ENCODE measurements at places on chromosomes 13 and 19. TPM values are rescaled to one million over a fixed set of nuclear protein-coding genes. Genes with fewer than 3 reads are reported as not detected.

SYT3 gene
- 0.70 TPM for total RNA-seq

SH3GL1 gene
- total RNA-seq = 91.5 TPM

POLR1D gene
- 198 TPM for total RNA-seq

PGLYRP1 gene
- not detected for total RNA-seq

DNA sequence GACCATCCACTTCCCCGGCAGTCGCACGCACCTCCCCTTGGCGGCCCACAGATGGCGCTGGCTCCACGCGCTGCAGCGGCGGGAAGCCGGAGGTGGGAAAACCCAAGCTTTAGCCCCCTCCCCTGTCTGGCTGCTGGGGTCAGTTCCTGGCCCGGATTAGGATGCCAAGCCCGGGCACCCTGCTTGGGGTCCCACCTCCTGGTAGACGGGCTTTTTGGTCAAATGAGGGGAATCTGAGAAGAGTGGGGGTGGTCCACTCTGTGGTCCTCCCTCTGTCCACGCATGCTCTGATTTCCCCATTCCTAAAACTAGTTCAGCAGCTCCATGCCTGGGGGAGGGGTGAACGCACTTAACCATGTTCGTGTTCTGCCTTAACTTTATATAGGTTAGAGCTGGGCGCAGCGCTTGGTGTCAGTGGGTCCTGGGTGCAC lies 8.1 kb upstream of the ADGRE2 start:
- no peak overlapping the region for H3K4me3 ChIP-seq
- no peaks in the 10 kb centered on the region for H3K27me3 ChIP-seq
- H3K36me3 ChIP-seq = no peaks in the 10 kb centered on the region
- no peak overlapping the region for H3K27ac ChIP-seq
- no peaks in the 10 kb centered on the region for H3K4me1 ChIP-seq

- no peaks in the 10 kb centered on the region for H3K4me1 ChIP-seq
- H3K27ac ChIP-seq = no peak overlapping the region
- no peak overlapping the region for H3K4me3 ChIP-seq
Measured at GRCh38 chr13:65623148-65623547, 1607.0 kb downstream of the PCDH9 start.

DNA sequence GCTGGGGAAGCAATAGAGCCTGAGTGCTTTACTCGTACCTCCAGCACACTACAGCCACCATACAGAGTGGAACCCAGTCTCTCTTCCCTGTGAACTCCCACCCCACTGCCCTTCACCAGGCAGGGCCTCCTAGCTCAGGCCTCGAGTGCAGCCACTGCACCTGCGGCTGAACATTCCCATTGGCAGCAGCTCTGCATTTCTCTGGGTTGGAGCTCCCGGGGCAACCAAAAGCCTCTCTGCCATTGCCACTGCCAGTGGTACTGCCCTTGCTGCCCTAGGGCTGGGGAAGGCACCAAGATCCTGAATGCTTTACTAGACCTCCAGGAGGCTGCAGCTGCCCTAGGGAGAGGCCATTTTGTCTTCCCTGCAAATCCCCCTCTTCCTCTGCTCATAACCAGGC lies 266.8 kb downstream of the TDRD3 start:
- DNase-seq = no peak
- no peak overlapping the region for H3K27ac ChIP-seq
- no peak overlapping the region for H3K4me3 ChIP-seq
- no peaks in the 10 kb centered on the region for H3K4me1 ChIP-seq
- H3K36me3 ChIP-seq = no peaks in the 10 kb centered on the region

DNA sequence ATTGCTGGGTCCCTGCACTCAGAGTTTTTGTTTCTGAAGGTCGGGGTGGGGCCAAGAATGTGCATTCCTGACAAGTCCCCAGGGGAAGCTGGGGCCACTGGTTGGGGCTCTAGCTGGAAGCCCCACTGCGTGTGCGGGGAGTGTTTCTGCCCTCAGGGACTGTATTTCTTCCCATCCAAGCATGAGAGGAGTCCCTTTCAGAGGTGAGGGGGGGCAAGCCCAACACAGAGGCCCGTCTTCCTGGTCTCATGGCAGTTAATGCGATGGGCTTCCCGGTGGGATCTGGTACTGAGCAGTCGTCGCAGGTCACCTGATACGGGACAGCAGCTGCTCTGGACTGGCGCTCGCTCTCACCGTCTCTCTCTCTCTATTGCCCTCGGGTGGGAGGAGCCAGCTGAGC lies 50.4 kb downstream of the GPR12 start:
- H3K4me1 ChIP-seq = no peaks in the 10 kb centered on the region
- H3K27ac ChIP-seq = no peak overlapping the region
- no peak for DNase-seq
- H3K36me3 ChIP-seq = no peaks in the 10 kb centered on the region
- no peak overlapping the region for H3K4me3 ChIP-seq
- no peaks in the 10 kb centered on the region for H3K27me3 ChIP-seq

DNA sequence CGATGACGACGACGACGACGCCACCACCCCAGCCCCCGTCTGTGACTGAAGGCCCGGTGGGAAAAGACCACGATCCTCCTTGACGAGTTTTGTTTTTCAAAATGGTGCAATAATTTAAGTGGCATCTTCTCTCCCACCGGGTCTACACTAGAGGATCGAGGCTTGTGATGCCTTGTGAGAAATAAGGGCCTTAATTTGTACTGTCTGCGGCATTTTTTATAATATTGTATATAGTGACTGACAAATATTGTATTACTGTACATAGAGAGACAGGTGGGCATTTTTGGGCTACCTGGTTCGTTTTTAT lies 2.5 kb downstream of the KLF2 start:
- H3K27me3 ChIP-seq = no peaks in the 10 kb centered on the region
- H3K4me3 ChIP-seq = no peak overlapping the region
- no peaks in the 10 kb centered on the region for H3K4me1 ChIP-seq
- no peak overlapping the region for H3K27ac ChIP-seq

GRCh38 chr19:7595466-7596133 lies at the start of gene CAMSAP3:
CAMSAP3 (plus strand) TSS chr19:7595863; CDS start chr19:7596003, 140 bp downstream.
- H3K27me3 ChIP-seq = no peaks in the 10 kb centered on the region
- H3K4me1 ChIP-seq = peaks cover 12% of the 10 kb centered on the region
- H3K4me3 ChIP-seq = peak within 1 kb of the TSS; percentile 75

GRCh38 chr13:101473458-101473857 lies 21.0 kb downstream of the ITGBL1 start:
- no peaks in the 10 kb centered on the region for H3K36me3 ChIP-seq
- H3K4me3 ChIP-seq = no peak overlapping the region
- H3K27me3 ChIP-seq = no peaks in the 10 kb centered on the region
- no peak for DNase-seq
- no peaks in the 10 kb centered on the region for H3K4me1 ChIP-seq

DNA sequence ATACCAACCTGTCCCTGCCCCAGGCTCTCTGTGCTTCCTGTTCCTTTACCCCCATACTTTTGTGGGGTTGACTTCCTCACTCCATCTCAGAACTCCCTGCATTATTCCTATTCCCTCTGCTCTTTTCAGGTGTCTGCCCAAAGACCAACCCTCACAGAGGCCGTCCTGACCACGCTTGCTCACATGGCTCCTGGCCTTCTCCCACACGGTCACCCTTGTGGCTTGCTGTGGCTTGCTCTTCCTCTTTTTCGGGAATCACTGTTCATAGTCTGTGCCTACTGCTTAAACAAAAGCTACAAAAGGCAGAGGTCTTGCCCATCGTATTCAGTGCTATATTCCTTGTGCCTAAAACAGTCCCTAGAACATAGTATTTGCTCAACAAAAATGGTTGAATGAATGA lies 25.2 kb upstream of the ARGLU1 start:
- H3K27ac ChIP-seq = no peak overlapping the region
- no peak overlapping the region for H3K4me3 ChIP-seq
- peaks cover 16% of the 10 kb centered on the region for H3K4me1 ChIP-seq

DNA sequence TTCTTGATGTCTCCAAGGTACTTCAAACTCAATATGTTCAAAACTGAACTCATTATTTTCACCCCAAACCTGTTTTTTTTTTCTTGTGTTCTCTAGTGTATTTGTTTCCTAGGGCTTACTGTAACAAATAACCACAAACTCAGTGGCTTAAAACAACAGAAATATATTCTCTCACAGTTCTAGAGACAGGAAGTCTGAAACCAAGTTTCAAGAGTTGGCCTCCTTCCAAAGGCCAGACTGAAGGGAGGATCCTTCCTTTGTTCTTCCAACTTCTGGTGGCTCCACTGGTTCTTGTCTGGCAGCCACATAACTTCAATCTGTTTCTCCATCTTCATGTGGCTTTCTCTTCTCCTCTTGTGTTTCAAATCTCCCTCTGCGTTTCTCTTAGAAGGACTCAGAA lies 62.0 kb upstream of the PDCD5 start:
- no peak overlapping the region for H3K4me3 ChIP-seq
- no peak for DNase-seq
- H3K4me1 ChIP-seq = no peaks in the 10 kb centered on the region
- H3K36me3 ChIP-seq = no peaks in the 10 kb centered on the region
- H3K27me3 ChIP-seq = no peaks in the 10 kb centered on the region
- no peak overlapping the region for H3K27ac ChIP-seq

DNA sequence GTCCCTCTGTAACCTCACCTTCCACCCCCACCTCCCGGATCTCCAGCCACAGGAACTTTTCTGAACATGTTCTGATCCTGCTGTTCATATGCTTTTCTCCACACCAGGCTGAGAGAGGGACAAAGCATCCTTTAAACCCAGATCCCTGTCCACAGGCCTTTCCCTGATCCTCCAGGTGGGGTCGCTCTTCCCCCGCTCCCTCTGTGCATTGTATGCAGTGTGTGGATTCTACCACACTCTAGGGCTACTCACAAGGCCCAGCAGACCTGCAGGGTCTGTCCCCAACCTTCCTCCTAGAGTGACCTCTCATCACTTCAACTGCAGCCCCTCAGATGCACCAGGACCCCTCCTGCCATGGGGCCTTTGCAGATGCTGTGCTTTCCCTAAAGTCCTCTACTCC lies 1200.6 kb downstream of the UQCRFS1 start:
- H3K36me3 ChIP-seq = no peaks in the 10 kb centered on the region
- H3K4me1 ChIP-seq = no peaks in the 10 kb centered on the region
- H3K27me3 ChIP-seq = no peaks in the 10 kb centered on the region
- no peak overlapping the region for H3K4me3 ChIP-seq

Measured in Caco-2 (cell line).